ENCODE measurements at places on chromosomes 2 and 18.

DNA sequence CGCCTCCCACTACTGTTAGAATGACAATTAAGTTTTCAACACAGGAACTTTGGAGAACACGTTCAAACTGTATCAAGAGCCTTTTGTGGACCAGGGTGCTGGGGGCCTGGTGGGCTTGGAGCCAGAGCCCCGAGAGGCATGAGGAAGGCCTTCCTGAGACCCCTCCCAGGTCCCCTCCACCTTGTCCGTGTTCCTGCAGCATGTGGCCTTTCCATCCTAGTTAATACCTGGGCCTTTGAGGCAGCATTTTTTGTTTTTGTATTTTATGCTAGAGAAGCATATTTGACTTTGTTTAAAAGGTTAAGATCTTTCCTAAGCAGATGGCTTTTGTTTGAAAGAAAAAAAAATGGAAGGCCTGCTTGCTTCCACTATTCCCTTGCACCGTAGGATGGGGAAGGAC, 68.0 kb downstream of the INPP4A start:
- DNase-seq = no peak

DNA sequence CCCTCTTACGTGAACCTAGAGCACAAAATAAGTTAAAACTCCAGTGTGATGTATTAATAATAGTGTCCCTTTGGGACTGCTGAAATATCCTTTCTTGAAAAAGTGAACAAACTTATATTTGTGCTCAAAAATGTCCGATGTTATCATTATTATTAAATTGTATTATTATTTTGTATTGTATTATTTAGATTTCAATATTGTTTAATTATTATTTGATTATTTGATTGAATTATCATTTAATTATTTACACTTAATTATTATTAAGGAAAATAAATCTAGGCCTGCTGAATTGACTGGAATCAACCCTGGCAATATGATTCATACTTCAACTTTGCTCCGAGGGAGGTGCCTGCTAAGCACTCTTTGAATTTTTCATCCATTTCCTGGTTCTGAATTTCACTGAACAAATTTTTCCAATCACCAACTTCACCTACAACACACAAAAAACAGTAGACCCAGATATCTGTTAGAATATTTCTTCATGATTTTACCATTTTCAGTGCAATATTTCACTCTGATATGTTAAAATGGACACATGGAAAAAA, 10.9 kb upstream of the EIF2AK2 start:
- no peak for DNase-seq

- DNase-seq = no peak
Measured at GRCh38 chr2:13009027-13009642, 292.4 kb downstream of the TRIB2 start.

DNA sequence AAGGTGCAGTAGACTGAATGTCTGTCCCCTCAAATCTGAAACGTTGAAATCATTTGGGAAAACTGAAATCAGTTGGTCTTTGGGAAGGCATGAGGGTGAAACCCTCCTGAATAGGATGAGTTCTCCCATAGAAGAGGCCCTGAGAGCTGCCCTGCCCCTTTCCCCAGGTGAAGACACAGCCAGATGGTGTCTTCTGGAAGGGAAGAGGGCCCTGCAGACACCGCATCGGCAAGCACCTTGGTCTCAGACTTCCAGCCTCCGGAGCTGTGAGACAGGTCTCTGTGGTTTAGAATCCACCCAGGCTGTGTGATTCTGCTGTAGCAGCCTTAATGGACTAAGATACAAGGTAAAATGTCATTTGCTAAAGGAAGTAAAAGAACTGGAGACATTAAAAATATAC, 42.1 kb upstream of the SNTG2 start:
- DNase-seq = no peak

DNA sequence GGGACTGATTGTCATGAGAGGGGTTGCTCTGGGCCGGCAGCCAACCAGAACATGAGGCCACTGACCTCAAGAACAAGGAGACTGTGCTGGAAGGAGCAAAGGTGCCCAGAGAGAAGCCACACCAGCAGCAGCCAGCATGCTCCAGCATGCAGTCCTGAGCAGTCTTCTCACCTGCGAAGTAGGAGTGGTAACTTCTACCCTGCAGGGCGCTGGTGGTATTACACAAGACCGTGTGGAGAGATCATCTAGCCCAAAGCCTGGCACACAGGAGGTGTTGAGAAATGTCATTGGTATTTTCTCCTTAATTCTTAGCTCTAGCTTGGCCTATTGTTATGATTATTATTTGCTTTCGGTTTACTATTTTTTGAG, 132.7 kb downstream of the TSN start:
- DNase-seq = no peak

DNA sequence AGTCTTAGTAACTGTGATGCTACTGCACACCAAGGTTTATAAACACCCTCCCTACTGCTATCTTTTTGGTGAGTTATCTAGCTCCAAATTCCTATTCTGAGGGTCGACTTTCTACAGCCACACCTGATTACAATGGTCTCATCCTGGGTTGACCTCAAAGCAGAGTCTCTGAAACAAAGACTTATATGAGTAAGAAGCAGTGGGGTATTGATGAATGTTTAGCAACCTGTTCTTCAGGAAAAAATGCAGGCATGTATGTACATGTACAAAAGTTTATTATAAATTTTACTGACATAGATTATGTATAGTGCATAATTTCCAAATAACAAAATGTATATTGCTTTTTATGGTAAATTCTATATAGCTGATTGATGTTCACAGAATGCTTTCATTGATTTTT, 51.6 kb upstream of the FMNL2 start:
- DNase-seq = no peak

DNA sequence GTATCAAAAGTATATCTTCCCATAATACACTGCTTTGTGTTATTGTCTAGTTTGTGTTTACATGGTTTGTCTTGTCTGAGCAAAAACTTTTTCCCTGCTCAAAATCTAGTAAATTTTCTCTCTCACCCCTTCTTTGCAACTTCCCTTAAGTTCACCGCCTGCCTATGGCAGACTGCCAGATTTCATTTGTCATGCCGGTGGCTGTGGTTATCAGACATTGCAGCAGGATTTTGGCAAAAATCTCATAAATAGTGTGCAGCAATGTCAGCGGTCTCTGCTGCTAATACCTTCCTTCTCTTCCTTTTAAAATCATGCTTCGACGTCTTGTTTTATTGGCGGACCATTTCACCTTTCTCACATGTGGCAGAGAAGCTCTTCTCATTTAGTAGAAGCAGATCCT, 45.6 kb upstream of the TMEM178A start:
- no peak for DNase-seq

- DNase-seq = no peak
Measured at GRCh38 chr2:30148850-30149249, 2.0 kb downstream of the YPEL5 start.

- no peak for DNase-seq
Measured at GRCh38 chr2:122927197-122927596, 1097.9 kb upstream of the CNTNAP5 start.

GRCh38 chr2:98883780-98884211, 52.2 kb downstream of the CRACDL start:
- no peak for DNase-seq

- DNase-seq = no peak
Measured at GRCh38 chr2:69997015-69997830, 35.8 kb upstream of the ASPRV1 start.

- DNase-seq = no peak
Measured at GRCh38 chr18:33821503-33821902, 243.5 kb downstream of the ASXL3 start.

- DNase-seq = no peak
Measured at GRCh38 chr2:40190457-40190856, 261.4 kb downstream of the SLC8A1 start.

DNA sequence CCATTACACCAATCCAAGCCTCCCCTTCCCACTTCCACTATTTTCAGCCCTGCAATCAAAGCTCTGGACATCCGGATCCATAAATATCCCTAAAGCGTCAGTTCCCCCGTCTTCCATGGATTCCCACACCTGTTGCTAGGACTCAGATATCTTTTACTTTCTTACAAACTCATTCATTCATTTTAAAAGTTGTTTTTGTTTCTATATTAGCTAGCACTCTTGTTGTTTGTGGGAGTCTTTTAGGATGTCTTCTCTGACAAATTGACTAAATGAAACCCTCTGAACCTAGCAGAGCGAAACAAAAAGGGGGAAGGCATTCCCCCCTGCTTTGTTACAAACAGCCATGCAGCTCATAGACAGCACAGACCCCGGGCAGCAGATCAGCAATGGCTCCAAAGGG, 9.0 kb upstream of the NBAS start:
- no peak for DNase-seq

- DNase-seq = no peak
Measured at GRCh38 chr2:114046866-114047435, 157.1 kb downstream of the ACTR3 start.

- DNase-seq = no peak
Measured at GRCh38 chr18:12694032-12694431, 8.5 kb downstream of the CEP76 start.

- DNase-seq = no peak
Measured at GRCh38 chr2:166032361-166032760, 78.8 kb upstream of the TTC21B start.

DNA sequence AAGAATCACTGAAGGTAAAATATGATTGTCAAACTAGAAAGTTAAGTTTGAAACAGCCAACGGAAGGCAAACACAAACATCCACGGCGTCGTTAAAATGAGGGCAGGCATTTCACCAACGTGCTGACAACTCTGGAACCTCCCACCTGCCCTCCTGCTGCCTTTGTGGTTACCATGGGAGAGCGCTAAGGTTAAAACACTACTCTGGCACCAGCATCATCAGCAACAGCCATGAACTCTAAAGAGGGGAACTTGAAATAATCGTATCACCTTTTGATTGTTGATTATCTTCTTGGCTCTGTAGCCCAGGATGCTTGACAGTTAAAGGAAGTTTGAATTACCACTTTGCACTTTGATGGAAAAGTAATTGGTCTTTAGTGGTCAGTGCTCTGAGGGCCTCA, 34.7 kb downstream of the CYB5A start:
- no peak for DNase-seq

GRCh38 chr2:208294482-208295024, 28.5 kb downstream of the PIKFYVE start:
- DNase-seq = no peak

GRCh38 chr2:118705032-118705431, 142.4 kb downstream of the EN1 start:
- DNase-seq = no peak

GRCh38 chr2:171436307-171436706, 2.3 kb downstream of the DCAF17 start:
- no peak for DNase-seq

DNA sequence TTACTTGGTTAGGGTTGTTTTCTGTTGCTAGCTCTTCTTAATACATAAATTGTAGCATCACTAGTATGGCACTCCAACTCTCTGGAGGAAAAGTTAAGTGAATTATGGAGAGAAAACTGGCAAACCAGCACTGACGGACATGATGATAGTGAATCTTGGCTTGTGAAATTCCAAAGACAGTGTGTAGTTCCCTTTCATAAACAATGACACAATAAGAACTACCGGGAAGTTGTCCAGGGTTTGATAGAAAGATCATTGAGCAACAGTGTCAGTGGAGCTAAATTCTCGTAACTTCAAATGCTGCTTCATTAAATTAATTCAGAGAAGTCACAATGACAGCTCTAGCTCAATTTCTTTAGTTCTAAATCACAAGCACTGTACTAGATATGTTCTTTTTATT, 66.5 kb downstream of the RIT2 start:
- DNase-seq = no peak

DNA sequence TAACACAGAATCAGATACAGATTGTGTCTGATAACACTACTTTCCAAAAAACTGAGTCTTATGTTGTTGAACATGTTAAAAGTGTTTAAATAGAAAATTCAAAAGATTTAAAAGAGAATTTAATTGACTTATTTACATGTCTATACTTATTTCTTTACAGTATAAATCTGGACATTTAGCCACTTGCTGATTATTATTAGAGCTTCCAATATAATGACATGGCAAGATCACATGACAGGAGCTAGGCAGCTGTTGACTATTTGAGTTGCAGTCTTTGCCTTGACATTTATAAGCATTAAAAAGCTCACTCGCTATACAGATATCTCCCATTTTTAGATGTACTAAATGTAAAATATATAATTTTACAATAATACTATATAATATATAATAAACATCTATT, 6.4 kb upstream of the TMEFF2 start:
- no peak for DNase-seq

- no peak for DNase-seq
Measured at GRCh38 chr18:42087235-42087634, 132.2 kb downstream of the PIK3C3 start.

- no peak for DNase-seq
Measured at GRCh38 chr2:217316743-217317142, 456.9 kb upstream of the TNP1 start.

- no peak for DNase-seq
Measured at GRCh38 chr2:17422061-17422460, 96.2 kb downstream of the RAD51AP2 start.

DNA sequence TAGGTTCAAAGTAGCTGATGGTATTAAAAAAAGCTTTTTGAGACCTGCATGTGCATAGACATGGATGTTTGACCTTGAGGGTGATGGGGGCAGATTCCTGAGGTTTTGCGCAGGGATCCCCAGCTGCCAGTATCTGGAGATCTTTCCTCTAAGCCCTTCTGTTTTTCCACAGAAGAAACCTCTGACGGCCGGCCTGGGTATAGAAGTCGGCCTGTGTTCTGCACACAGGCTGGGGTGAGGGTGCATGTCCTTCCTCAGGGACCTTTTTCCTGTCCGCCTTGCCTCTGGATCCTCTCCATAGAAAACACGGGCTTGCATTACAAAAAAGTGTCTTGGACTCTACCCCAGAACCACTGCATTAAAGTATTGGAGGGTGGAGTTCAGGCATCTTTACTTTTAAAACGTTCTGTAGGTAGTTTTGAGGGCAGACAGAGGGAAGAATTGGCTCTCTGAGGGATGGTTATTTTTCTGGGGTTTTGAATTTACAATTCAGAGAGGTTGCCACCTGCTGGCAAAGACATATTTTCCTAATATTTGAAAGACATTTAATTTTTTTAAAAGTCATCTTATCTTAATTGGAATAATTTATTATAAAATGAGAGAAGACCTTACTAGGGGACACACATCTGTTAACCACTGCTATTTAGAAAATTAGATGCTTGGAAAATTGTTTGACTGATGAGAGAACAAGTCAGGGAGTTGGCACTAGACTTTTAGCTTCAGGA, 350.6 kb downstream of the DCDC2C start:
- no peak for DNase-seq

GRCh38 chr2:86541334-86541733, 21.9 kb downstream of the CHMP3 start:
- no peak for DNase-seq

GRCh38 chr2:239833269-239834109, 191.7 kb downstream of the NDUFA10 start:
- DNase-seq = no peak

- no peak for DNase-seq
Measured at GRCh38 chr18:62493033-62493862, 29.6 kb upstream of the ZCCHC2 start.

GRCh38 chr2:176959614-176960013, 253.0 kb upstream of the HNRNPA3 start:
- DNase-seq = no peak

GRCh38 chr2:240458044-240458899, 22.8 kb downstream of the GPC1 start:
- no peak for DNase-seq

Data from stimulated activated CD8-positive, alpha-beta memory T cell treated with anti-CD3 and anti-CD28 coated beads, Interleukin-15, amount 100 ng/mL, for 1 hour (primary cell).